ENCODE measurements at places on chromosomes 16 and 17. TPM values are rescaled to one million over a fixed set of nuclear protein-coding genes. Genes with fewer than 3 reads are reported as not detected.
A peak's percentile ranks its signal among the peaks of the same experiment; 100 is the strongest.

- DNase-seq = no peak
These were observed 477 bp downstream of the NTAN1 start for GRCh38 chr16:15055141-15056053.

DNA sequence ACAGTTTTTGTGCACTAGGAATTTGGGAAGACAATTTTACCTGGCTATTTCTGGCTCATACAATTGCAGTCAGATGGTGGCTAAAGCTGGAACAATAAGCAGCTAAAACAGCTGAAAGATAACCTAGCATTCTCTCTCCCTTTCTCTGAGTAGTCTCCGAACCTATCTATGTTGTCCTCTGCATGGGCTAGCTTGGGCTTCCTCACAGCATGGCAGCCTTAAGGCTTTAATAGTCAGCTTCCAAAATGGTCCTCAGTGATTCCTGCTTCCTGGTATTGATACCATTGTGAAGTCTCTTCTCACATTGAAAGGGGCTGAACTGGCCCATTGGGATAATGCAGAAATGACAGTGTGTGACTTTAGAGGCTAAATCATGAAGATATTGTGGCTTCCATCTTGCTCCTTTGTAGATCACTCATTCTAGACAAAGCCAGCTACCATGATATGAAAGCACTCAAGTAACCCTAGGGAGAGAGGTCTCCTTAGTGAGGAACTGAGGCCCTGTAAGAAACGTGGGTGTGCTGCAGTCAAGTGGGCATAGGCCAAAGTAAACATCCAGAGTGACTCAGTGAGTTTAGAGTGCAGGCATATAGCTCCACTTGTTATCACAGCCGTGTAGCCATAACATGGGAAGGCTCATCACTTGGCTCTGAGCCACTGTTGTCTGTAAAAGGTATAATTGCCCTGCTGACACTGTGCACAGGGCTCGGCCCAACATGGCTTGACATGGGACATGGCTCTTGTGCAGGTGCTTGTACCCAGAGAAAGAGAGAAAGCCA, 5.5 kb upstream of the VKORC1 start:
- no peak for DNase-seq

DNA sequence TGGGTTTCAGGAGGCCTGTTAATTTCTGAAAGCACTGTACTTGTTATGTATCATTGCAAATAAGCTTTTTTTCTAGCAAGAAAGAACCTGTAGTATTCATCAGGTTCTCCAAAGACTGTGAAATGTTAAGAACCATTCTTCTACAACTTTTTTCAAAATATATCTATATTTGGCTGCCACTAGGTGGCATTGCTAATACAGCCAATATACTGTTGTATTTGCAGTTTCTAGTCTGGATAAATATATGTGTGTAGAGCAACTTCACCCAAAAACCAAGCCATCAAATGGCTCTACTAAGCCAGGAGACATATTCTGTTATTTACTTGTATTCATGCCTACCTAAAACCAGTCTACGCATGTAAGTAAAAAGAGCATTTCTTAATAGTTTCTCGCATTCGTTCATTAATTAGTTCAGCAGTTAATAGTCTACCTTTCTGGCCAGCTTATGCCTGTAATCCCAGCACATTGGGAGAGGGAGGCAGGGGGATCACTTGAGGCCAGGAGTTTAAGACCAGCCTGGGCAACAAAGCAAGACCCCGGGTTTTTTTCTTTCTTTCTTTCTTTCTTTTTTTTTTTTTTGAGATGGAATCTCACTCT, 39.5 kb downstream of the VMP1 start:
- DNase-seq = no peak

GRCh38 chr17:34667656-34668055, 88.3 kb downstream of the TMEM132E start:
- no peak for DNase-seq

DNA sequence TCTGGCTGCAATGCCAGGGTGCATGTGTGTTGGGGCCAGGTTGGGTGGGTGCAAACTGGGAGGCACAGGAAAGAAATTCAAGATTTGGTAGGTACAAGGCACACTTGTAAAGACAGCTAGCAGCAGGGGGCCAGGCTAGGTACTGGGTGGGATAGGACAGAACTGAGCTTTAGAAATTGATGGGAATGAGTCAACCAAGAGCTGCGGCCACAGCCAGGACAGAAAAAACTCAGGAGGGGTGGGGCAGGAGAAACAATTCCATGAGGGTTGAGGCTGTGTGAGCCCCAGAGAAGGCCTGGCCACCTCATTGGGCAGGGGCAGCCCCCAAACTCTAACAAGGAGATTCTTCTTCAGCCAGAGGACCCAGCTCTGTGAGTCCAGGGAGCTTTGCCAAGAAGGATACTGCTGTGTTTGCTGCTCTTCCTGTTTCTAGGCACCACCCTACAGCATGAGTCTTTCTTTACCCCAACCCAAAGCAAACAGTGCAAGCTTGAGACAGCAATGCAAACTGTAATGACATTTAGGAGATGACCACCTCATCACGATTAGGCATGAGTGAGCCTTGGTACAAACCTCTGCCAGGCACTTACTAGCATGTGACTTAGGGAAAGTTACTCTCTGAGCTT, 21.3 kb upstream of the CCDC182 start:
- no peak for DNase-seq

DNA sequence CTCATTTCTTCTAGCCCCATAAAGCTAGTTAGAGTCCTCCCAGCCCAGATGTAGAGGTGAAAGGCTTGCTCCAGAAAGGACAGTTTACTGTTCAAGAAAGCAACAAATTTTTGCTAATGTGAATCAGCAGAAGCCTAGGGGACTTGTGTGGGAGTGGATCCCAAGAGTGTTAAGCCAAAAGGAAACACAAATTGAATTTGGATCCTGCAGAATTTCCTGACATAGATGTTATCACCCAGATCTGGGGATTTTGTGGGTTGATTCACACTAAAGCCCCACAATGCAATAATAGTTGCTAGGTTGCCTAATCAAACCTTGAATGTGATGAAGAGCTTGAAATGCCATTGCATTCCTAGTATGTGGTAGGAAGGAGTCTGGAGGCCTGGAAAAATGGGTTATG, 135.2 kb upstream of the HS3ST3A1 start:
- no peak for DNase-seq

DNA sequence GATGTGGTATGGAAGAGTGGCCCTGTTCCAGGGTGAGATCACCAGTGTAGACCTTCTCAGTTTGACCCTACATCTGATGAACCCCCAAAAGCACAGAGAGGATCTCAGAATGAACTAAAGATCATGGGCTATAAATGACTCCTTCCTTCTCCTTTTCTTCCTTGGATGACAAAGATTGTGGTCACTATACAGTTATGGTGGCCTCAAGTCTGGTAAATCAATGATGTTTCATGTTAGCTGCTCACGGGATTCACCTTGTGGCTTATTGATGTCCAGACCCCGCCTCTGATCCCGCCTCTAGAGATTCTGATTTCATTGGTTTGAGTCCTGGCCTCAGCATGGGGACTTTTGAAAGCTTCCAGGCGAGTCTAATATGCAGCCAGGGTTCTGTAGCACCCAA, 112.2 kb downstream of the PITPNC1 start:
- DNase-seq = no peak

GRCh38 chr17:21382560-21383495, 6.7 kb downstream of the KCNJ12 start:
- no peak for DNase-seq

- DNase-seq = no peak
These were observed 7.8 kb upstream of the CAMKK1 start for GRCh38 chr17:3900646-3901045.

GRCh38 chr16:3797904-3798811, 80.8 kb upstream of the TRAP1 start:
- DNase-seq = no peak

DNA sequence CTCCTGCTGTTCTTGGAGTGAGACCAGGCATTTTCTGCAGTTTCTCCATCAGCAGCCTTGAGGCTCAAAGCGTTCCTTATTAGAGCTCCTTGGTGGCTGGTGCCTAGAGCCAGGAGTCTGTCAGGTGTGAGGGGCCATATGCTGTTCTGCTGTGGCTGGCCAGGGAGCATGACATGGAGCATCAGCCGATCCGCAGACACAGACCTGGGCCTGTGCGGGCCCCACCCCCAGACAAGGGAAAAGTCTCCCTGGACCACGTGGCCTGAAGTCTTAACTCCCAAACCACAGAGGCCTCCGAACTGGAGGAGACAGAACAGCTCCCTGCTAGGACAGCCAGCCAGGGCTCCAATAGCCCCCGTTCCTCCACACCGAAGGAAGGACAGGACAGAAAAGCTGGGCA, 162.7 kb upstream of the CIBAR2 start:
- DNase-seq = no peak

- no peak for DNase-seq
These were observed 26.9 kb downstream of the ZCCHC14 start for GRCh38 chr16:87465879-87466278.

- peak; percentile 39 for DNase-seq
These were observed 154.0 kb downstream of the IRF8 start for GRCh38 chr16:86052926-86053325.

- no peak for DNase-seq
These were observed 54.8 kb upstream of the SEC14L1 start for GRCh38 chr17:77085926-77086432.

DNA sequence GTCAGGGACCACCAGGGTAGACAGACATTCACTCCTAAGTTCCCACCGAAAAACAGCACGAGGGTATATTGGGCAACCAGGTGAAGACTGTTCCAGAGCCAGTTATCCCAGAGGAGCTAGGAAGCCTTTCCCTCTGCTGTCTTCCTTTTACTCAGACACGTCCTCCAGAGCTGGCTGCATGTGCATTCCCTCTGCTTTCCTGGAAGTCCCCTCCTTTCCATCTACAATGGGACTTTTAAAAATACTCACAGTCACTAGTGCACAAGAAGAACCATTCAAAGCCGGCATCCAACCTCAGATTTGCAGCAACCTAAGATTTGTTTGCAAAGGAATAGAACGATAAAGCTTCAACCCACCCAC, 32.5 kb upstream of the CRISPLD2 start:
- DNase-seq = no peak

- DNase-seq = peak; percentile 58
These were observed 632 bp downstream of the SLC9A5 start for GRCh38 chr16:67249178-67250044.

DNA sequence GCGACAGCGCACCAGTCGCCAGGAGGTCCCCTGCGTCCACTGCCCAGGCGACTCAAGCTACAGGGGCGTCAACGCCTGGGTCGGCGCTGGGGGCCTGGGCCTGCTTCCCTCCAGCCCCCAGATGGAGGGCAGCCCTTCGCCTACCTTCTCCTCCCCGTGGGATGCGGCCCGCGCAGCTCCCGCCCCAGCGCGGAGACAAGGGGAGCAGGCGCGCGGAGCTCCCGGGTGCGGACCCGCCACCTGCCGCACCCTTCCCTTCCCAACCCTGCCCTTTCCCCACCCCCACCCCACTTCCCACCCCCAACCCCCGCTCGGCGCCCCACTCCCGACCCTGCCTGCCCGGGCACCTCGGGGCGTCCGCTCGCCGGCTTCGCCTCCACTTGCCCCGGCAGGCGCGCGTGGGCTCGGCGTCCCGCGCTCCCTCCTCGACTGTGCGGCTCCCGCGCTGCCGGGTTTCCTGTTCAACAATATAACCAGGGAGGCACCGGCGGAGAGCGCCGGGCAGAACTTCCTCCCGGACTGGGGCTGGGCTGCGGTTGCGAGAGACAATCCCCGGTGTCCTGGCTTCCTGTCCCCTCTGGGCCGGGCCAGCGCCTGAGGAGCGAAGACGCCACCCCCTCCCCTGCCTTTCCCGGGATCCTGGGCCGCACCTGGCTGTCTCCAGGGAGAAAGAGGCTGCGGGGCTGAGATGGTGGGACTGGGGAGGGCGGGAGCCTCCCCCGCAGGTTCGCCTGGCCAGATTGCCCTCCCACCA, at the start of gene ARHGAP27:
Gene ARHGAP27 (minus strand): TSS at position 466 of the 754 bp plus-strand sequence. CDS start 2,591 bp downstream, outside the sequence.
- no peak for DNase-seq

DNA sequence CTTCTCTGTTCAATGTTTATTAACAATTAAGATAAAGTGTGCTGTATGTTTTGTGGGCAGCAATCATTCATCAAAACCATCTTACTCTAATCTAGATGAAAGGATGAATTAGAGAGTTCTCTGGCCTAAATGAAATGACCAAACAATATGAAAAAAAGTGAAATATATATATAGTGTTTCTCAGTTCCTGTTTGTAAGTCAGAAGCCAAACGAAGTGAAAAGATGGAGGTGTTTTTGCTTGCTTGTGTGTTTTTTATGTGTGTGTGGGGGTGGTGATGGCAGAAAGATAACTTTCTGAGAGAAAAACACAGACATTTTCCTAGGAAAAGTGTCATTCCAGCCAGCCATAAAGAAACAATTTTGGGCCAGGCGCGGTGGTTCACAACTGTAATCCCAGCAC, 138.6 kb downstream of the CDH8 start:
- DNase-seq = no peak

The KIFC3 gene
- 74.4 TPM for total RNA-seq

The KRT17 gene
- 183 TPM for total RNA-seq

The CFAP119 gene
- total RNA-seq = 10.0 TPM

The SPN gene
- total RNA-seq = not detected

The PDIA2 gene
- total RNA-seq = 1.5 TPM

The CCL1 gene
- total RNA-seq = not detected

The MSLN gene
- not detected for total RNA-seq

The DCAF7 gene
- 70.4 TPM for total RNA-seq

The HEATR9 gene
- not detected for total RNA-seq

The NOB1 gene
- 23.9 TPM for total RNA-seq

The SGCA gene
- total RNA-seq = 1.3 TPM

The CCL2 gene
- total RNA-seq = 42.1 TPM

The ZFP3 gene
- total RNA-seq = 0.29 TPM

Measured in chondrocyte (in vitro differentiated cells).